Activated CD4-positive, alpha-beta T cell treated with anti-CD3 and anti-CD28 coated beads for 4 hours (primary cell): ENCODE measurements at places on chromosomes 5 and 9.

GRCh38 chr5:90598293-90598692 lies 39.7 kb downstream of the ADGRV1 start:
- no peak for DNase-seq

DNA sequence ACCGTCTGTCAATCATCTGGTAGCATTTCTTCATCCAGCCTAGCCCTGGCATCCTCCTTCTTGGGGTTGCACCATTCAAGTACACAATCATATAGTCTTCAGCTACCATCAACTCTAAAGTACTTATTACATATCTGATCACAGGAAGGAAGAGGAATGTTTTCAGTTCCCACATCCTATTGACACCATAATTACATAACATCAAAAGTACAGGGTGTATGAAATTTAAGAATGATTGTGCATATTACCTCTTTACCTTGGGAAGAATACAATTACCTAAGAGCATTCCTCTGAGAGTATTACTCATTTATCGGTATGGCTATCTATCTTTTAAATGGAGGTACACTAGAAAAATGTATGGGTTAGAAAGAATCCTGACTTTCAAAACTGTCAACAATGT lies 126.8 kb upstream of the PCA3 start:
- no peak for DNase-seq

DNA sequence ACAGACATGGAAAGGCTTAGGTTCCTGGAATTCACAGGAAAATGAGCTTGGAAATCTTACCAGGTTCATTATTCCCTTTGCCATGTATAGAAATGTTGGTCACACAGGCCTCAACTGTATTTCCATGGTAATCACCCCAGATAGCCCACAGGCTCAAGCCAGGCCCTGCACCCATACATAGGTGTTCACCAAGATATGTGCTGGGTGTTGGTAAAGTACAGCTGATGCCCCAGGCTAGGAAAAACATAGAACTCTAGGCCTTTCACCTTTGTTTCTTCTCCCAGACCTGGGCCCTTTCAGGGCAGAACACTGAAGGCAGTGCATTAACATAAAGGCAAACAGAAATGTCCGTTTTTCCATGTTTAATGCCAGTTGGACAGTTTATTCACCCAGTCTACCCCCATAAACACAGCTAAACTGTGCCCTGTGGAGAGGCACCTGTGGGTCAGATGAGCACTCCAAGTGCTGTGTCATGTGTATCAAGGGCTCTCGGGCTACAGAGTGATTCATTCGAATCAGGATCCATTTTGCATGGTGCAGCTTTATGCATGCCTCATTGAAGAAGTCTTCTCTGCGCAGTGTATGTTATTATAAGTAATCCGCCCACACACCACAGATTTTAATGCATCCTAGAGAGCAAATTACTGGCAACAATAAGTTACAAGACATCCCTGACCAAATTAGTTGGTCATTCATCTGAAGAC lies 93.4 kb upstream of the SLC30A5 start:
- DNase-seq = no peak

DNA sequence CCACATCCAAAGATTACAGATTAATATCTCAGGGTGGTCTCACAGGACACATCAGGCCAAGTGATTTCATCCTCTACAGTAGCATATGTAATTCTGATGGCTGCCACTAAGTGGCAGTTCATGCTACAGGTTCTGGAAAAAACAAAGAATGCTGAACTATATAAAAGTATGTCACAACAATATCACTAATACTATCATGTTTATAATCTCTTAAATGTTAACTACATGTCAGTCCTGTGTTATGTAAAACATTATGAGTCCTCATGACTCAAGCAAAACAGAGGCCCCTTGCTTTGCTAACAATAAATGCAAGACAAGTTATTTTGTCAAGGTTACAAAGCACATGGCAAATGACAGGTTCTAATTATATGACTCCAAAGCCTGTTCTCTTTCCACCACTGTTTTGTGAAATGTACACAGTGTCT lies 233.2 kb downstream of the FBXL17 start:
- no peak for DNase-seq

DNA sequence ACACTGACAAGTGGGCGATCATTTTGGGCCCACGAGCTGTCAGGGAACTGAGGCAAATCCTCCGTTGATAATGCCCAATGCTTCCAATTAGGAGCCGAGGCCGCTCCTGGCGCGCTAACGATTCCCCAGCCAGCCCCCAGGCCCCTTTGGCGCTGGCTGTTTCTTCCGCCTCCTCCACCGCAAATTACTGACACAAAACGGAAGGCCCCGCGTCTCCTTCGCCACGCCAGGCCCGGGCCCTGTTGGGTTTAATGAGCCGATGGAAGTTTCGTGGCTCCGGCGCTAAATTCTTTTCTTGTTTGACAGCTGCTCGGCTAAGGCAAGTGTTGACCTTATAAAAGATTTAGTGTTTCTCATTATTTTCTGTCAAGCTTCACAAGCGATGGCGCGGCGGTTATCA lies 25.7 kb upstream of the BARHL1 start:
- no peak for DNase-seq

DNA sequence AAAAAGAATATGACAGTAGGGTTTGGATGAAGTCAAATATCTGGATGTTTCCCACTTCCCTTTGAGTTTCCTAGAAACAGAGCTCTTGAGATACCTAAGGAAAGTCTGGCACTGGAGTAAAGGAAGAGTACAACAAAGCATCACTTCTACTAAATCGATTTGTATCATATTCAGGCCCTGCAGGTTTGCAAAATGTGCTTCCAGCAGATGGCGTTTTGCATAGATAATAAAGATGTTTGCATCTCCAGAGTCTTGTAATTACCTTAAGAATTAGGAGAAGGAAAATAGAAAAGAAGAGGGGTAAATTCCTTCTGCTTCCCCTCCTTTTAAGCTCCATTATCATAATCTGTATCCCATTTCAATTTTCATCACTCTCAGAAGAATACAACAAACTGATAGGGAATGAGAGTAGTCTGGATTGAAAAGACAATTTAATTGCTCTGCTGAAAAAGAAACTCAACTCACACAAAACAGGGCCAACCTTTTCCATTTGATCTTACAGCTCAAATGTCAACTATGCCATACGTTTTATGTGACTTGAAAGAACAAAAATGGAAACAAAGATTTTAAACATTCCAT lies 380.4 kb downstream of the PTPRD start:
- DNase-seq = no peak

GRCh38 chr5:59955241-59955640 lies 61.7 kb upstream of the PDE4D start:
- DNase-seq = no peak

- no peak for DNase-seq
Observed at GRCh38 chr9:24189986-24190385, 355.7 kb downstream of the IZUMO3 start.

DNA sequence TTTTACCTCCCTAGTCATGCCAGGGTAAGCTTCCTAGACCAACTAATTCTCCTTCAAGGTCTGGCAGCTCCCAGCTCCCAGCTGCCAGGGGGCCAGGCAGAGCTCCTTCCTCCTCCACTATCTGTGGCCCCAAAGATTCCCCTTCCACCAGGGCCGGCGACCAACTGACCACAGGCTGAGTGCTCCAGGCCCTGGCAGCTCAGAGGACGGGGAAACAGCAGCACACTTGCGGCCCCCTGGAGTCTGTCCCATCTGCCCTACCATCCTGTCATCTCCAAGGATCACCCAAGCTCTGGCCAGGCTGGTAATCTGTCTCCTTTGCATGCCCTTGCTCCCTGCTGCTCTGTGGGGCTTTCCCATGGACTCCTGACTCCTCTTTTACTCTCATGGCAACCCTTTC lies 31.2 kb upstream of the BASP1 start:
- DNase-seq = no peak

DNA sequence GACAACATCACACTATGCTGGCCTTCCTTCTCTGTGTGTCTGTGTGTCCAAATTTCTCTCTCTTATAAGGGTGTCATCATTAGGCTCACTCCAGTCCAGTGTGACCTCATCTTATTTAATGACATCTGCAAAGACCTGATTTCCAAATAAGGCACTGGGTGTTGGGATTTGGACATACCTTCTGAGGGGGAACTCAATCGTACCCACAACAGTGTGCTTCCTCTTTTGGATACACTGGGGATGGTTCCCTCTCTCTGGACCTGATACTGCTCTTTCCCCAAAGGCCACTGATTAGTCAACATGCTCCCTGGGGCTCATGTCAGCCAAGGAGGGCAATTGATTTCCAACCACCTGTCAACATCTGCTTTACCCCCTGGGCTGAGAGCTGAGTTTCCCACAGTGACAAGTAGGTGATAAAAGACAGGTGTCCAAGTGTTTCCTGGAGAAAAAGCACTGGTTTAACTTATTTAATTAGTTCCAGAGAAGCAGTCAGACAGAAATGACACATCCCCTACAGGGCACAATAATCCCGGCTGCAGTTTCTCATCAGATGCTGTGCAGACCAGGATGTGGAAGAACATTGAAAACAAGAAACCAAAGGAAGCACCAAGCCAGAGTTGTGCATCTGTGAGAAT lies 17.8 kb upstream of the CEP72 start:
- DNase-seq = no peak
